Suppressor macrophage treated with lipopolysaccharide for 4 hours (primary cell): ENCODE measurements at places on chromosomes 7 and 10.

DNA sequence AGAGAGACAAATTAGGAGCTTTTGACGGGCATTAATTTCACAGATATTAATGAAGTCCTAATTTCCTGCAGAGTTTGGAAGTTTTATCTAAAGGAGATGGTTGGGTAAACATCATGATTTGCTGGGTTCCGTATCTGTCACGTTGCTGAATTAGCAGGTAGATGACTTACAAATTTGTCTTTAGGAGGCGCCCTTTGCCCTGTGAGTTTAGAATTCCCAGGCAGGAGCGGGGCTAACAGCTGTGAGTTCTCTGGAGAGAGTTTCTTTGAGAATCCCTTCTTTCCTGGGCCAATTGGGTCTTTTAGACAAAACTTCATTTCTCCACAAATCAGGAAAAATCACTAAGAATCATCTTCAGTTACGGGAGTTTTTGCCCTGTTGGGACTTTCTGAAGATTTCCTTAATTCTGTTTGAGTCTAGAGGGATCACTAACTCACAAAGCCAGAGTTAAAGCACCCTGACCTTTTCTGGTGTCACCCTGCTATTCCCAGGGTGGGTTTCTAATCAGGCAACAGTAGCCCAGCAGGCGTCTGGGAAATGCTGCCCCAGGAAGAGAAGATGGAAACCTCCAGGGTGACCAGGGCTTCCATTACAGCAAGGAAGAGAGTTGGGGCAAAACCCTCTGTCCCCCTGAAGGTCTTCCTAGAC is 63.7 kb downstream of the PRKCQ start:
- DNase-seq: no peak

DNA sequence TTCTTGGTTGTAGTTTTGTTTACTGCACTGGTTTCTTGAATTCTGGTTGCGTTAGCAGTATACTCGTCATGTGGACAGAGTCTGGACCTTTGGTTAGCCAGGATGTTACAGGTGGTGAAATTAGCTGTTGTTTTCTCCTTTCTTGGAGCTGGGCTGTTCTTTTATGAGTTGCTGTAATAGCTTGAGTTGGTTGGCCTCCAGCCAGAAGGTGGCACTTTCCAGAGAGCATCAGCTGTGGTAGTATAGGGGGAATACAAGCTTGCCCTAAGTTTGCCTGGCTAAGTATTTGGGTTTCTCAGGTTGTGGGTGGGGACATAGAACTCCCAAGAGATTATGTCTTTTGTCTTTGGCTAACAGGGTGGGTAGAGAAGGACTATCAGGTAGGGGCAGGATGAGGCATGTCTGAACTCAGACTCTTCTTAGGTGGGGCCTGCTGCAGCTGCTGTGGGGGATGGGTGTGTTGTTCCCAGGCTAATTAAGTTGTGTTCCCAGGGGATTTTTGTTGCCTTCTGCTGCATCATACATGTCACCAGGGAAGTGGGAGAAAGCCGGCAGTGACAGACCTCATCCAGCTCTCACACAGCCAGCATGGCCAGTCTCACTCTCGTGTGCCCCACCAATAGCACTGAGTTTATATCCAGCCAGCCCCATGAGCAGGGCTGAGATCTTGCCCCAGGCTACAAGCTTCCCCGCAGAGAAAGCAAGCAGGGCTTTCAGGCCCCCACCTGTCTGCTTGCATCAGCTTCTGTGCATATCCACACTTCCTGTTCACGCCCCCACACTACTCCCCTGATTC is 246.7 kb upstream of the TPK1 start:
- DNase-seq: no peak

GRCh38 chr7:149414745-149415390 is 46.0 kb downstream of the ZNF777 start:
- peak; percentile 7 for DNase-seq

DNA sequence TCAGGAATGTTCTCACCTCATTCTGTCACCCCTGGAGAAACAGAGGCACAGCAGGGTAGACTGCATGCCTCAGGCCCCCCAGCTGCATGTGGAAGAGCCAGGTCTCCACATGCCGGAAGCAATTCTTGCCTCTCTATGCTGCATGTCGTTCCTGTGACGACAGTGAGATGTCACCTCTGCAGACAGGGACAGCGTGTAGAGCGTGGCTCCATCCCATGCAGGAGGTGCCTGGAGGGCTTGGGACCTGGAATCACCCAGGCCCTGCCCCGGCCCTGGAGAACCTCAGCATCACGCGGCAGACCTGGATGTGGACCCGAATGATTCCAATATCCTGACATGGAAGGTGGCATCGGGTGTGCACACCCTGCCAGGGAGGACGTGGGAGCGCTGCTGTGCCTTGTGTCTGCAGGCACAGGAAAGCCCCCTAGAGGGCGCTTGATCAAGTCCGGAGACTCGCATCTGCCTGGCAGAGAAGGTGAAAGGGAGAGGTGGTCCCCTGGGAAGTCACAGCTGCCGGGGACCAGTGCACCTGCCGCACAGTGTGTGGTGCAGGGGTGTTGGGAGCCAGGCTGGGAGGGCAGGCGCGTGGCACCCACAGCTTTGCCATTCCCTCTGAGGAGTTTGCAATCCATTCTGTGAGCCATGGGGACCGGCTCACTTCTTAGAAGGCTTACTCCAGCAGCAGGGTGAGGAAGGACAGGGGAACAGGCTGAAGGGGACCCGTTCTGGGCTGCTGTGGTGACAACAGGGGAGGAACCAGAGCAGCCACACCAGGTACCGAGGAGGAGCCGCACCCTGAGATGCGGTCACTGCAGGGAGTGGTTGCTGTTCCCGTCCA is 45.3 kb upstream of the EN2 start:
- DNase-seq: peak; percentile 66

- no peak for DNase-seq
Observed at GRCh38 chr10:36789974-36790373, 335.4 kb upstream of the ANKRD30A start.

GRCh38 chr10:45592926-45593325 is 79.6 kb downstream of the ZFAND4 start:
- DNase-seq: peak; percentile 25

GRCh38 chr7:109772161-109772560 is 1202.5 kb downstream of the DNAJB9 start:
- DNase-seq: no peak

- DNase-seq: no peak
Observed at GRCh38 chr7:129258649-129259389, 34.0 kb downstream of the AHCYL2 start.

- no peak for DNase-seq
Observed at GRCh38 chr10:113948048-113948447, 93.6 kb downstream of the NHLRC2 start.

GRCh38 chr10:44035474-44036197 is 349.3 kb downstream of the CXCL12 start:
- no peak for DNase-seq

DNA sequence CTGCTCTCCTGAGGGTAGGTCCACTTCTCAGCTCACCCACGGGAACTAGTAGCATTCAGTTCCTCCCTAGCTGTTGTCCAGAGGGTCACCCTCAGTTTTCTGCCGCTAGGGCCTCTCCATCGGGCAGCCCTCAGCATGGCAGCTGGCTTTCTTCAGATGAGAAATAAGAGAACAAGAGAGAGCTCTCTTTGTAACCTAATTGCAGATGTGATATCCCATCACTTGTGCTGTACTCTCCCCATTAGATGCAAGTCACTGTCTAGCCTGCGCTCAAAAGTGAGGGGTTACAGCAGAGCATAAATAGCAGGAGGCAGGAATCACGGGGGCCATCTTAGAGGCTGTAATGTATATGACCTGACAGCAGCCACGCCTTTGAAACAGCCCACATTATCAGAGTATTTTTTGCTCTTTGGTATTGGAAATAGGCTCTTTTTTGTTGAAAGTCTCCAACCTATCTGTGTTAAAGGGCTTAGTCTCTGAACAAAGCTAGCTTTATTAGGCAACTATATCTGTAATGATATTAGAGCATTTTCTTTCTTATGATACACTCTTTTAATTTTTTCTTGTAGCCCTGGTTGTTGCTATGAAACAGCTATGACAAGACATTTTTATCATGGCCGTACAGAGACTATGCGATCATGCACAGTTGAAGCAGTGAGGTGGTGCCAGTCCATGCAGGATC is 45.7 kb downstream of the CROT start:
- no peak for DNase-seq

GRCh38 chr10:50453940-50454339 is 169.8 kb downstream of the SGMS1 start:
- DNase-seq: no peak

GRCh38 chr7:108452707-108453106 is 3.5 kb downstream of the NRCAM start:
- DNase-seq: peak; percentile 24

GRCh38 chr10:31789555-31789954 is 139.1 kb downstream of the ARHGAP12 start:
- DNase-seq: no peak

GRCh38 chr7:110940756-110941155 is 150.2 kb upstream of the LRRN3 start:
- no peak for DNase-seq

DNA sequence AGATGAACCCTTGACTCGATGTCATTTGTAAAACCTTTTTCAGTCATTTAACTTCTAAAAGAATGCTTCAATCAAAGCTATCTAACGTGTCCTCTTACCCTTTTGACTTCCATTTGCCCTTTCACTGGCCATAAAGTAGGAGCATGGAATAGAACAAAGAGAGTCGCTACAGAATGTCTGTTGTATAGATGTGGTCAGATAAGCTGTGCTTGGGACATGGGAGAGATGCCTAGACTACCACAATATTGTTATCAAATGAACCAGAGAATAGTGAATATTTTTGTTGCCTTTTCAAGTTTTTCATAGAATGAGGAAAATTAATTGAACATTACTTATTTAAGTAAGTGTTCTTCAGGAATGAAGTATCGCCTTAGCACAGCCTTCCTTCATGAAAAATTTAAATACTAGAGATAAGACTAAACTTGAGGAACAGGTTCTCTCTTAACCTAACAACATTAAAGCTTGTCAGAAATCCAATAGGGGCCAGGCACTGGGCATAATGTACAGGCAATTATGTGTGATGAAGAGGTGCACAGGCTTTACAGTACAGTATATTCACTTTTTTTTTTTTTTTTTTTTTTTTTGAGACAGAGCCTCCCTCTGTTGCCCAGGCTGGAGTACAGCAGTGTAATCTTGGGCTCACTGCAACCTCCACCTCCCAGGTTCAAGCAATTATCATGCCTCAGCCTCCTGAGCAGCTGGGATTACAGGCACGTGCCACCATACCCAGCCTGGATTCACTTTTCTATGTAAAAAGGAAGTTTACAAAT is 7.5 kb upstream of the KMT2E start:
- DNase-seq: no peak

GRCh38 chr7:145696071-145696470 is 420.5 kb upstream of the CNTNAP2 start:
- DNase-seq: no peak

DNA sequence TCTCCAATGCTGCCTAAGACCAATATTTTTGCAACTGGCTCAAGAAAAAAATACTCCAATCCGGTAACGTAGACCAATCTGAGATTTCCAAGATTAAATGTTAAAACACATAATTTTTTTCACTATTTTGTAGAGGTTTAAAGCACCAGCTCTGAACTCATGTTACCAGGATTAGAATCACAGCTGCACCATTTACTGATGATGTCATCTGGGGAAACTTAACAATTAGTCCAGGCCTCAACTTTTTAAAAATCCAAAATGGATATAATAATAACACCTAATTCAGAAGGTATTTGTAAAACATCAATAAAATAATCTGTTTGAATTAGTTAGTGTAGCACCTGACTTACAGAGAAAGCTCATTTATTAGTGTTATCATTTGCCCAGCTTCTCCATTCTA is 14.4 kb downstream of the PON1 start:
- no peak for DNase-seq

- no peak for DNase-seq
Observed at GRCh38 chr10:58070956-58071355, 196.7 kb downstream of the IPMK start.

DNA sequence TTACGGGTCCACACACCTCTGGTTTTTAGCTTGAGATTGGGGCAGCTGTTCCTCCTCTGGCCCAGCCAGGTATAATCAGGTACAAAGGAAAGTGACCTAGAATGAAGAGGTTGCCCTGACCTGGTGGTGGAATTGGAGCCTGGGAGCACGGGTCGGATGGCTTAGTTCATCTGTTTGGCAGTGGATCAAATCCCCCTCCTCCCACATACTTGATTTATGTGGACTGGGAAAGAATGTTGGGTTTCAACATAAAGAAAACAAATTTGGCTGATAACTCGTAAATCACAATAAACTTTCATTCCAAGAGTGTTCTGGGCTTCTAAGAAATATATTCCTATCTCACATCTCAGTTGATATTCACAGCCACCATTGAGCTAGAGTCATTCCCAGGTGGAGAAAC is 186.8 kb downstream of the CUX1 start:
- DNase-seq: no peak

DNA sequence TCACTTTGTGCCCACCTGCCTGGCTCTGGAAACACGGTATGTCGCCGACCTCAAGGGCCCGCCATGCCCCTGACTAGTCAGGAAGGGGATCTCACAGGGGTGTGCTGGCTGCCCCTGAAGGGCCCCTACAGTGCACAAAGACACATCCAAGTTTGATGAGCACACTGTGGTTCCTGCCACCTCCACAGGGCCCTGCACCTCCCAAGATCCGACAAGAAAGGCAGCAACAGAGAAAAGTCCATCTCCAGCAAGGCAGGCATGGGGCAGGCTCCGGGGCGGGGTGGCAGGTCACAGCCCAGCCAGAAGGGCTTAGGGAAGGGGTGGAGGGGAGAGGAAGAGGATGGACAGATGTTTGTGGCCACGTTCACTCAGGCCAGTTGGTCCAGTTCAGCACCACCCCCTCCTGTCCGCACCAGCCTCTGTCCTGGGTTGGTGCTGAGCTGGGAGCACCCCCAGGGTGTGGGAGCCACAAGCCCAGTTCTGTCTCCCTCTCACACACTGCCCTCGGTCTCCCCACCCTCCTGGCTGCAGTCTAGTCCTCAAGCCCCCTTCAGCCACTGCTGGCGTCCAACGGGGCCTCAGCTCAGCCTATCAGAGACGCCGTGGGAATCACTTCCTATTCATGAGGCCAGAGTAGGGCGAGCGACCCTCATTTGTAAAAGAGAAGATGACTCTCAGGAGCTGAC is 11.5 kb downstream of the DRGX start:
- DNase-seq: no peak

- DNase-seq: no peak
Observed at GRCh38 chr10:4101918-4102654, 317.1 kb upstream of the KLF6 start.

GRCh38 chr7:96189129-96189820 is 132.6 kb downstream of the SLC25A13 start:
- no peak for DNase-seq

DNA sequence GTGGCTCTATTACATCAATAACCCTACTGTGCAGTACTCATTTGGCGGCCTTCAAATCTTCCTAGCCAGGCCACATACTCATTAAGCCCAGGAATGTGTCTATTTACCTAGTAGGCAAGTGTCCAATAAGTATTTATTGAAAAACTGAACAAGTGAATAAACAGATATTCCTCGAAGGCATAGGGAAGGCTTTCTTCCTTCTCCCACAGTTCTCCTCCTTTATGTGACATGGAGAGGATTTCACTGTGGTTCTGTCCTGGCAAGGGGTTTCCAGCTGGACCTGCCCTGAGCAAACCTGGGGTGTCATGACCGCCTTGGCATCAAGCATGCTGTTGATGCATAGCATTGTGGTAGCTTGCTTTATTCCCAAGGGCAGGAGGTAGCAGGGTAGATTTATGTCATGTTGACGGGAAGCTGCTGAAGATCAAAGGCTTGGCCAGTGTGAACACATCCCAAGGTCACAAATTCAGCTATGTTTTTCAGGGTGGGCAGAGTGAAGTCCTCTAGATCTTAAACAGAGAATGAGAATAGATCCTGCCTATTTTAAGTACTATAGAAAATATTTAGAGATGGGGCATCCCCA is 195.1 kb downstream of the INHBA start:
- no peak for DNase-seq
